ENCODE measurements at places on chromosomes 11 and 22. TPM values are rescaled to one million over a fixed set of nuclear protein-coding genes. Genes with fewer than 3 reads are reported as not detected.

DNA sequence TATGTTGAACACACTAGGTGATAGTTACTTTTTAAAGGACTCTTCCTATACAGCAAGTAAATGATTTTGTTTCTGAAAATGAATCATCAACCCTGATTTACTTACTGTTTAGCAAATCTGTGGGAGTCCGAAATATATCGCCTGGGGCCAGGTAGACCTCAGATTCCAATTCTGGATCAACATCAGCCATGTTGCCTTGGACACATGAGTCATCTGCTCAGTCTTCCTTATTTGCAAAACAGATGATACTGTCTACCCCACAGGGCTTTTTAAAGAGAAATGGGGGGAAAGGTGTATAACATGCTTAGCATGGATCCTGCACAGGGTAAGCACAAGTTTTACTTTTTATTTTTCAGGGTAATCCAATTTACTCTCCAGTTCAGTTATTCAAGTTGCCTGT, 324.2 kb downstream of the TENM4 start:
- no peak for DNase-seq

DNA sequence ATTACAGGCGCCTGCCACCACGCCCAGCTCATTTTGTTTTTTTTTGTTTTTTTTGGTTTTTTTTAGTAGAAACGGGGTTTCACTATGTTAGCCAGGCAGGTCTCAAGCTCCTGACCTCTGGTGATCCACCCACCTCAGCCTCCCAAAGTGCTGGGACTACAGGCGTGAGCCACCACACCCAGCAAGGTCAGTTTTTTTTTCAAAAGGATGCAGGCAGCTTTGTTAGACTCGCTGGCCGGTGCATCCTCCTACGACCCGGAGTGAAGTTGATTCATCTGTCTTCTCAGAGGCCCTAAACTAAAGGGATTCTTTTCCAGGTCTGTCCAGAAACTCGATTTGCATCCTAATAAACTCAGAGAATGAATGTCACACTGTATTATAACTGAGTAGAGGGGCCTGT, 182.3 kb downstream of the DBX1 start:
- no peak for DNase-seq

PPP2R5B gene
- 17.5 TPM for total RNA-seq

TMEM86A gene
- total RNA-seq: 4.0 TPM

DNA sequence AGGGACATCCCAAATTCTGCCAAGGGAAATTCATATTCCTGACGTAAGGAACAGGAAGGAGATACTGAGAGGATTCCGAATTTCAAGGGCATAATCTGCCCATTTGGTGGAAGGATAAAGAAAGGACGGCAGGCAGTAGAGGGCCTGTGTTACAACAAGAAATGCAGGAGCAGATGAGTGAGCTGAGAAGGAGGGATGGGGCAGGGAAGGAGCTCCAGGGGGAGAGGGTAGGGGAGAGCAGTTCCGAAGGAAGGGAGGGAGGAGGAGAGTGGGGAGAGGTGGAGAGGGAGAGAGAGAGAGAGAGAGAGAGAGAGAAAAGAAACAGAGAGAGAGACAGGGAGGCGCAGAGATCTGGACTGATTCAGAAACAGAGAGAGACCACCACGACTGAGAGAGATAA, 843 bp downstream of the OPCML start:
- DNase-seq: no peak

DNA sequence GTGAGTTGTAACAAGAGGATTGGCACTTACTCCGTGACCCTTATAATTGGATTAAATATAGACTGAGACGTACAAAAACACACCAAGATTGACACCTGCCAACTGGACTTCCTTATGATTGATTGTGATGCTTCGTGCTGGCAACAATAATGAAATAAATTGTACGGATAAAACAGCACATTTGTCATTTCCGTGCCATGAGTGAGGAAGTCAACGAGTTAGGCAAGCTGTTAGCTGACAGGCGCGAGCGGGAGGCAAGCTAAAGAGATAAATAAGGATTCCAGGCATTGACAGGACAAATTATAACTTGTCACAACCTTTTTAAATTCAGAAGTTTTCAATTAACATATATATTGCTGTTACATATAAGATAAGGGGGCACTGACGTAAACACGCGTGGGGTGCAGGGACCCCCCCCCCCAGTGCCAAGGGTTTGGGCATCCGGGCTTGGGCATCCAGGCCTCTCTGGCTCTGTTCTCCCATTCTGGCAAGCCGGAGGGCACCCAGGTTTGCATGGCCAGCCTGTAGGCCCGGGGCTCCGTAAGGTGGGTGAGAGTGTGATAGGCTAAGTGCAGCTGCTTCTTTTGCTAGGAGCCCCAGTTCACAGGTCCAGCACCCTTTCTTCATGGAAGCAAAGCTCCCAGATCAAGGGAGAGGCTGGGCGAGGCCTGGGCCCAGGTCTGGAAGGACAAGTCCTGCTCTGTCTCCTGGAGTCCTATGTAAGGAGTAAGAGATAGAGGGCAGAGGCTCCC, 11.2 kb upstream of the PAX6 start:
- DNase-seq: no peak

Data from posterior vena cava (tissue), 2 donors.